Metanephros (tissue), 2 donors: ENCODE measurements at places on chromosomes 5 and 9. TPM values are rescaled to one million over a fixed set of nuclear protein-coding genes. Genes with fewer than 3 reads are reported as not detected.

The LHX3 gene
- total RNA-seq, result not detected

The SMU1 gene
- total RNA-seq, result 28.1 TPM

The PITX1 gene
- 3.6 TPM for total RNA-seq

The GPR151 gene
- total RNA-seq, result not detected

The TRIM14 gene
- 4.3 TPM for total RNA-seq

The ADAMTS12 gene
- total RNA-seq, result 26.5 TPM

The SLC6A18 gene
- total RNA-seq, result 0.70 TPM

The CTXN3 gene
- 0.47 TPM for total RNA-seq

The PCDHGB7 gene
- total RNA-seq, result 15.8 TPM

The FBP2 gene
- 26.9 TPM for total RNA-seq

The NR5A1 gene
- total RNA-seq, result 0.12 TPM

The IL13 gene
- total RNA-seq, result not detected

The ZNF454 gene
- 6.9 TPM for total RNA-seq

The ENTREP1 gene
- 6.5 TPM for total RNA-seq

The CENPH gene
- 10.2 TPM for total RNA-seq
